Hippocampal formation (tissue), 2 donors: ENCODE measurements at places on chromosomes 12 and 14.

DNA sequence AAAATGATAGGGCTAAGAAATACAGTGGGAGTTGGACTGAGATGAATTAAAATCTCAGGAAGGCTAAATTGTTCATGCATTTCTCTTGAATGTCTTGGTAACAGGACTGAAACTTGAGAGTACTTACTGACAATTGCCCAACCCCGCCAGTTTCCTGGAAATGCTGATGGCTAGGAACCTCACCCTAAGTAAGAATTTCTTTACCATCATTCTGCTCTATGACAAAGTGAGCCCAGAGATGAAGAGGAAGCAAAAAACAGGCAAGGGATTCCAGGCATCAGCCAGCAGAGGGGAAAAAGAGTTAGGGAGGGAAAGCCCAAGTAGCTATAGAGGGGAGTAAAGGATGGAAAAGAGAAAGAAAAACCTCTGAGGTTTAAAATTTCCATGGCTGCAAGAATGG is 397.7 kb downstream of the MDGA2 start:
- DNase-seq: no peak

DNA sequence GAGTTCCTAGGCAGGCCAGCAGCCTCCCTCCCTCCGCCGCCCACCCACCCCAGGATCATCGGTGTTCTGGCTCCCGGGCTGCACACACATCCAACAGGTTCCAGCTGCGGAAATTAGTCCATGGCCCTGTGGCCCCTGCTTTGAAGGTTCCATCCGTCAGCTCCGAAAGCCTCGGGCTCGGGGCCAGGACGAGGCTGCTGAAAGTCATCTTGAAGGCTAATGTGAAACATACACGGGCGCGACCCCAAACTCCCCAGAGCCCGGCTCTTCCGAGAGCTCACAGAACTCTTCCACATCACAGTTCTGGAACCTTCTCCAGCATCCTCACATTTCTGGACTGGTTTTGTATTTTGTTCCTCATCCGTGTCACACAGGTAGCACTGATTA is 19.8 kb downstream of the KDM2B start:
- DNase-seq: no peak

- no peak for DNase-seq
These were observed 314.8 kb upstream of the TBX3 start for GRCh38 chr12:114998750-114999128.

DNA sequence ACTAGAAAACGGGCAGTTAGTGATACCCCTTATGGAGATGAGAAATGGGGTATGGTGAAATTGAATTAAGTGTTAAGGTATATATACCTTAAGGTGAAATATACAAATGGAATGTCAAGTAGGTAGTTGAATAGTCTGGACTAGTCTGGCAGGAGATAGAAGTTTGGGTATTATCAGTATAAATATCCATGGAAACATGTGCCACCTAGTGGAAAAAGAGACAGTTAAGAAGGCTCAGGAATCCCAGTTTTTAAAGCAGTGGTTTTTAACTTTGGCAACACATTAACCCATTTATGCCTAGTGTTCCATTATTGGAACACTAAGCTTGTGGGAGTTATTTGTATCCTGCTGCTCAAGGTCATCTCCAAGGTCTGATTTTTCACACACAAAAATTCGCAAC is 38.6 kb upstream of the TPH2 start:
- no peak for DNase-seq

- DNase-seq: no peak
These were observed 71.1 kb downstream of the PPP1R36 start for GRCh38 chr14:64620910-64621309.

DNA sequence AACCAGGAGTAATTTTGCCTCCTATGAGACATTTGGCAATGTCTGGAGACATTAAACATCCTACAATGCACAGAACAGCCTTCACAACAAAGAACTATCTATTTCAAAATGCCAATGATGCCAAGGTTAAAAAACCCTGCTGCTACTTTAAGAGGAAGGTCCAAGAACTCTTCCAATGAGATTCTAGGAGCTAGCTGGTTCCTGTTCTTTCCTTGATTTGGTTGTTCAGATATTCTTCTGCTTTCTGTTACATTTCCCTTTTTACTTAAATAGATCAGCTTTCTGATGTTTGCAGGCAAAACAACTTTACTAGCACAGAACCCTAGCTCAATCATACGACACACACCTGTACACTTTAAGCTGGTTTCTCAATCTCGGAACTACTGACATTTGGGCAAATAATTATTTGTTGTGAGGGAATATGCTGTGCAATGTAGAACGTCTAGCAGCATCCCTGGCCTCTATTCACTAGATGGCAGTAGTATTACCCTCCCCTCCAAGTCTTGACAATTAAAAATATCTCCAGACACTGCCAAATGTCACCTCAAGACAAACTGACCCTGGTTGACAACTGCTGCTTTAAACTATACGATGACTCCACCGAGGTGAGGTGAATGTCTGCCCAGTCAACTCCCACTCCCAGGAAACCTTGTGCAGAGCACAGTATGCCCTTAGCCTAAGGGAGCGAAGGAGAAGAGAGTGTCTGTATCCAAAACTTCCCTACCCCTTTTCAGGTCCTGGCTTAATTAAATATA is 4.4 kb downstream of the BLTP3B start:
- peak; percentile 41 for DNase-seq

- DNase-seq: no peak
These were observed at the start of gene PLBD1 for GRCh38 chr12:14567351-14568162. Gene PLBD1 (minus strand): TSS chr12:14567883. CDS start chr12:14567696, 187 bp downstream.

- no peak for DNase-seq
These were observed 7.2 kb upstream of the SDR9C7 start for GRCh38 chr12:56941299-56942017.

- DNase-seq: no peak
These were observed 80.0 kb downstream of the IFNG-AS1 start for GRCh38 chr12:68069275-68069674.

DNA sequence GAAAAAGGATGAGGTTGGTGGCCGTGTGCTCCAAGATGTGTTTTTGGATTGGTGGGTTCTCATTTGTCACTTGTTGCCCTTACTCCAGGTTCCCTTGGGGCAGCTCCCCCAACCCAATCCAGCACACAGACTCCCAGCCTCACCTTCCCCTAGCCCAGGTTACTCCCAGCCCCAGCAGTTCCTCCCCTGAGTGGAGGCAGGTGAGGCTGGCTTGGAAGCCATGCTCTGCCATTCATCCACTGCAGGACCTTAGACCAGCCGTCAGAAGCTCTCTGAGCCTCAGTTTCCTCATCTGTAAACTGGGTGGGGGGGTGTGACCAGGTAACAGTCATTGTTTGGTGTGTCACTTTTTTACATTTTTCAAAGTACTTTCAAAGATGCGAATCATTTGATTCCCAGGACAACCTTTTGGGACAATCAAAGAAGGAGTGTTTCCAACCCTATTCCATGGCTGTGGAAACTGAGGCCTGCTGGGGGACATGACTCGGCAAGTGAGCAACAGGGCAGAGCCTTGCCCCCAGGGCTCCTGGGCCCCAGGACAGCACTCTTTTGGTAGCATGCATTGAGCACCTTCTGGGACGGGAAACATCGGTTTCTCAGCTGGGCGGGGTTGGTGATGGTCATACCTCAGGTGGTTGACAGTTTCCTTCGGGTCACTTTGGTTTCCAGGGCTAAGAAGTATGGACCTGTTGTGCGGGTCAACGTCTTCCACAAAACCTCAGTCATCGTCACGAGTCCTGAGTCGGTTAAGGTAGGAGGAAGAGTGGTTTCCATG is 7.2 kb downstream of the CYP46A1 start:
- DNase-seq: no peak

DNA sequence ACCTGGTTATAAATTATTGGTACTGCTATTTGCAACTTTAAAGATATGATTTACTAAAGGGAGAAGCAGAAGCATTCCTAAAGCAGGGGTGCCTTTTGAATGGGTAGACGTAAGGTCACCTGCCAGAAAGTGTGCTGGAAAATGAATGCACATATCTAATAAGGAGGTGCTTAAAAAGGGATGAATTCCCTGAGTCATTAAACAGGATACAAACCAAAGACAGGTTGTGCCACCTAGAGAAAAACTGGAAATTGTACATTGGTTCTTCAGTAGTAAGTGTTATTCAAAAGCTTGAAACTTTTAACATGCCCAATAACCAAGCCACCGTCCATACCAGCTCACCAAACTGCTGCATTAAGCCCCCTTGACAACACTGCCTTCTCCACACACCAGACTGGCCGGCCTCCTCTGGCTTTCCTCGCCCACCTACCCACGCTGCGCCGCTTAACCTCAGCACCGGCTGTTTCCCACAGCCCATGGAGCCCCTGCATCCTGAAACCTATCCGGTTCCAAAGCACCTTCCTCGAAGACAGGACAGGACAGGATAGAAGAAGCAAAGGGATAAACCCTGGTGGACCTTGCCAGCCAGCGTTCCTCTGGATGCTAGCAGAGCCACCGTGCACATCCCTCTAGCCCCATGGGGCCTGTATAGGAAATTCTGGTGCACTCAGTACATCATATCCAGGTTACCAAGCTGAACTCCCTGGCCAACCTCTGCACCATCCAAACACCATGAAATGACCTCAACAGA is 201.5 kb upstream of the CAND1 start:
- DNase-seq: no peak

GRCh38 chr14:98189511-98189910 is 1082.5 kb downstream of the BCL11B start:
- DNase-seq: no peak

- DNase-seq: no peak
These were observed 26.9 kb upstream of the MYBPC1 start for GRCh38 chr12:101567918-101568317.

DNA sequence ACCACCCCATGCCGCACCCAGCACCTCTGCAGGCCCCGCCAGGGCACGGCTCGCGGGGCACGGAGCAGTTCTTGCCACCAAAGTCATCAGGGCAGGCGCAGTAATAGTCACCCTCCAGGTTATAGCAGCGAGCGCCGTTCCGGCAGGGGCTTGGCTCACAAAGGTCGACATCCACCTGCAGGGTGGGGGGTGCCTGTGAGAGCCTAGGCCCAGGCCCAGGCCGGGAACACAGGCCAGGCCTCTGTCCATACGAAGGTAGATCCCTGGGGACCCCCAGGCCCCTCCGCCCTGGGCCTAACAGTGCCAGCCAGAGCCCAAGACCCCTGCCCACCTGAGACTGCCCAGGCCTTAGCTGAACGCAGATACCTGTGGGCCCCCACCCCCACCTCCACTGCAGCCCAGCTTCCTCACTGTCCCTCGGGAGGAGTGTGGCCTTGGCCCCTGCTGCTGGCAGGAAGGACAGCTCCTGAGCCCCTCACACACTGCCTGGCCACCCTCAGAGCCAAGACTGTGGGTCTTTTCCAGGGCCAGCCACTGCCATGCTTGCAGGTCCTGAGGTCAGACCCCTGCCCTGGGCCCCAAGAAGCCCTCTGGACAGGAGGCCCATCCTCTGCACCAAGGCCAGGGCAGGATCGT is 19.3 kb downstream of the JAG2 start:
- no peak for DNase-seq

DNA sequence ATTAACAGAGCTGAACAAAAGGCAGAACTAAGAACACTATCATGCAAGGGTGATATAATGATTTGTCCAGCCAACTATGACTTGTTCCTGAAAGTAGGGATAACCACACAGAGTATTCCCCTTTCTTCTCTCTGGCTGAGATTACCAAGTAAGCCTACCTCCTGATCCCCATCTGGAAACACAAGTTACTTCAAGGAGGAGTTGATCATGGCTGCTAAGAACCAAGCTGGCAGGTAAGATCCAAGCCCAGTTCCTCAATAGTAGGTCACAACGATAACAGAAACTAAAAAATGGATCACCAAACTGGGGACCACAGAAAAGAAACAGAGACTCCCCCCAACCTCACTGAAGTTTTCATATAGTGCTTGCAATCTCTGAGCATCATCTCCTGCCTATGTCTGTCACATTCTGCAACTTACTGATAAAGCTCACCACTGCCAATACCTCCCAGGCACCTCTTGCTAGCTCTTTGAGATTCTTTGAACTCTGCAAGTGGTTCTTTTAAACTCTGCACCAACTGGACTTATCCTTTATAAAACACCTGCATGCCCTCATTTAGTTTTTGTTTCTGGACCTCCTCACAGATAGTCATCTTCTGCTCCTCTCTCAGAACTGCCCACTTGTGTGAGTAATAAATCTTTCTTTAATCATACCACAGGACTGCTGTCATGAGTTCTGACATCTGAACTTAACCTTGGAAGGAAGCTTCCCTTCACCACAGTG is 76.6 kb downstream of the LRP6 start:
- no peak for DNase-seq

GRCh38 chr12:120775862-120776552 is 50.4 kb downstream of the ACADS start:
- DNase-seq: peak; percentile 25

DNA sequence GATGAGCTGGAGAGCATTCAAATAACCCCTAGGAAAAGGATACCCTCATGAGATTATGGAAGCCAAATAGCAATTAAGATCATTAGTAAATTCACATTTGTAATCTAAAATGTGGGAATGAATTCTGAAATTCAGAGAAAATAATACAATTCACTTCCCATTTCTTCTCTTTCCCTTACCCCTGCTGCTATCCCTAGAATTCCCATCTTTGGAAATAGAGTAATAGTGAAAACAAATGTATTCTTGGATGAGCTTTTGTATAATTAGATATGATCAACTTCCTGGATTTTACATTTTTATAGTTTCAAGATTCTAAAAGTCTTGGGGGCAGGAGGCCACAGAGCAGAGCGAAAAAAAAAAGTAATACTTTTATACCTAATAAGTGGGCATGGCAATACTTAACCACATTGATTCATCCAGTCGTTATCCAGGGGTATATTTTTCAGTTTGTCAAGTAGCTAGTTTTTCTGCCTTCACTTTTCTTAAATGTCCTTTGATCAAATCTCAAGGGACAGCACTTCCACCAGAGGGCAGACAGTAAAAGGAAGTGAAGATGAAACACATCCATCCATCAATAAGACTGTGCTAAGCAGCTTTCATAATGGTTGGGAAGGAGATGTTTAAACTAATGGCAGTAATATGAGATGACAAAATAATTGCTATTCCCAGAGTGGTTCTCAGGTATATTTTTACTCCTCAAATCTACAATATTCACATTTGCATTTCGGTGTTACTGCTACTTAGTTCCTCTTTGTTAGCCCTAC is 401.3 kb downstream of the DIO2 start:
- DNase-seq: no peak

GRCh38 chr14:79861111-79861510 is 350.2 kb downstream of the DIO2 start:
- DNase-seq: no peak

- DNase-seq: no peak
These were observed 1.7 kb downstream of the TNFRSF1A start for GRCh38 chr12:6340032-6340638.

DNA sequence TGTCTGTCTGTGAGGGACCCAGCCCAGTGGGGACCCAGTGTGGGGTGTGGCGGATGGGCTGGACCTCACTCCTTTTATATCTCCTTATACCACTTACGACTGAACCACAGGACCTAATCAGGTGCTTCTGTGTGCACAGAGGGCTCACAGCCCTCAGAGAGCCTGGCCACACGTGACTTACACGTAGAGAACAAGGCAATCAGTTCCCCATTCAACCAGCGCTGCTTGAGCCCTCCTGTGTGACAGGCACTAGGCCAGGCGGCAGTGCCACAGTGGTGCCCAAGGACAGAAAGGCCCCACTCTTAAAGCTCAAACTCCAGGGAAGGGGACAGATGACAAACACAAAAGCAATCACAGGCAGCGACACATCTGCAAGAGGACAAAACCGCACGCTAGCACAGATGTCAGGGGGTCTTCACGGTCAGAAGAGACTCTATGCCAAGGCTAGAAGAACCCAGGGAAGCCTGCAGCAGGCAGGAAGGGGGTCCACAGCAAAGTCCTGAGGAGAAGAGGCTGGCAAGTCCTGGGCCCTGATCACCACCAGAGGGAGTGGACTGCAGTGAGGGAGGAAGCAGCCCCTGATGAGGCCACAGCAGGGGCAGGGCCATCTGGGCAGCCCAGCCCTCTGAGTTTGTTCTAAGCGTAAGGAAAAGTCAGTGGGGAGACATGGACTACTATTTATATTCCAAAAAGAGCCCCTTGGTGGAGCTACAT is 39.3 kb downstream of the SETD3 start:
- DNase-seq: no peak
